ENCODE measurements at places on chromosomes 3 and 15.

DNA sequence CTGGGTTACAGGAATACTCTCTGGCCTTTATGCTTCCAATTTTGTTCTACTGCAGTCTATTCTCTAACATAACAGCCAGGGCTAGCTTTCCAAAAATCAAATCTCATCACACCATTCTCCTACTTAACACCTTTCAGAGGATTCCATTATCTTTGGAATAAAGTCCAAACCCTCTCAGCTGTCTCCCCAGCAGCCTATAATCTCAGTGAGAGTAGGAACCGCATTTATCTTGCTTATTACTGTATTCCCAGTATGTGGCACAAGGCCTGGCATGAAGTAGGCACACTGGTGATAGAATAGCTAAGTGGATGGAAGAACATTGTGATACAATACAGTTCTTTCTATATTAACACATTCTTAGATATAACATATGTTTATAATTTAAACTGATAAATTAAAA lies 49.0 kb upstream of the MYO5C start:
- no peak for DNase-seq

DNA sequence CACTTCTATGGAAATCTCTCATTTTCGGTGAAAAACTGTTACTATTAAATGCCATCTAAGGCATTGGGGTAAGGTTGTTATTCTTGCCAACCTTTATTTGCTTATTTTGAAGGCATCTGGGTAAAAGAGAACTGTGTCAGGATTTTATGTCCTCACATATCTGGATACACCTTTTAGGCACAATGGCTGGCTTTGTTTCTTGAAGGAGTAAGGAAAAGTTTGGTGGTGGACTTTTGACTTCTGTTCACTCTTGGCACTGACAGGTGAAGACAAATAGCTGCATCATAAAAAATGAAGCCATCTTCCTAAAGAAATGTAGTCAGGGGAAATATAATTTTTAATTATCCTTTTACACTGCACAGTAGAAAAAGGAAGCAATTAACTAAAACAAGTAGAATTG lies 310.0 kb downstream of the CNTN3 start:
- no peak for DNase-seq

DNA sequence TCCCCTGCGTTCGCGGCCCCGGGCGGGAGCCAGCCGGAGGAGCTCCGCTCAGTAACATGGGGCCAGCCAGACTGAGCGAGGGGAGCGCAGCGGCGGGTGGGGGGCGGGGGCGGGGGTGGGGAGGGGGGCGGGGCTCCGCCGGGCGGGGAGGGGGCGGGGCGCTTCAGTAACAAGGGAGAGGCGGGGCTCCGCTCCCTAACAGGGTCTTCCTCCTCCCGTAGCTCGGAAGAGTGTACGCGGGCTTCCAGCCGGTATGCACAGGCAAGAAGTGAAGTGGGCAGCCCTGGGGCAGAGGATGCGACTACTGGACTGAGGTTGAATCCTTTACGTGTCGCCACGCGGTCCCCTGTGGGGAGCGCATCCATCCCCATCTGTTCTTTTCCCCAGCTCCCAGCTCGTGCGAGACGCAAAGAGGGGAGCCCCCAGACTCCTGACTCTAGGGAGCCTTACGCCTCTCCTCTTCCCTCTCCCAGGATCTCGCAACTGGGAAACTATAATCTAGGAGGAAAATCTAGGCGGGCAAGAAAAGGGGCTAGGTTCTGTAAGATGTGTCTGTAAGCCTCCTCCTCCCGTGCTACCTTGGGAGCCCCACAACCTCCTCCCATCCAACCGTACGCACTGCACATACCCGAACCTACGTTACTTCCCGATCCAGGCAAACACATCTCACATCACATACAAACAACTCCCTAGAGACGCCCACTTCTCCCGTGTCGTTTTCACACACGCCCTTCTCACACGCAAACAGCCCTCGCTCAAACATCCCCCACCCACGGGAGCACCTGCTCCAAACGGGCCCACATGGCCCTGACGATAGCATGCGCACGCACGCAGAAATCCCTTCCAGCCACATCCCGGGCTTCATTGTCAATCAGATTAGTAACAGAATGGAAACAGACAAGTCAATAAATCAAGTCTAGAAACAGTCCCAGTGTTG lies at the start of gene SHF:
SHF (minus strand) TSS at position 73 of the 937 bp plus-strand sequence; CDS start at position 58, 15 bp downstream.
- peak; percentile 37 for DNase-seq

- no peak for DNase-seq
Measured at GRCh38 chr3:148092624-148093347, 604.9 kb upstream of the AGTR1 start.

GRCh38 chr15:70768257-70768883 lies 5.0 kb upstream of the UACA start:
- no peak for DNase-seq

- DNase-seq, result no peak
Measured at GRCh38 chr3:72750405-72750965, 97.8 kb downstream of the SHQ1 start.

- no peak for DNase-seq
Measured at GRCh38 chr15:39776068-39776467, 6.6 kb downstream of the FSIP1 start.
